CD4-positive, alpha-beta memory T cell (primary cell): ENCODE measurements at places on chromosomes 11 and 22. TPM values are rescaled to one million over a fixed set of nuclear protein-coding genes. Genes with fewer than 3 reads are reported as not detected.

- no peak for DNase-seq
These were observed 18.5 kb downstream of the BLID start for GRCh38 chr11:122097419-122098001.

- DNase-seq, result no peak
These were observed 120.1 kb downstream of the MRTFA start for GRCh38 chr22:40516416-40516815.

- DNase-seq, result no peak
These were observed 42.1 kb downstream of the PACSIN2 start for GRCh38 chr22:42972649-42973535.

DNA sequence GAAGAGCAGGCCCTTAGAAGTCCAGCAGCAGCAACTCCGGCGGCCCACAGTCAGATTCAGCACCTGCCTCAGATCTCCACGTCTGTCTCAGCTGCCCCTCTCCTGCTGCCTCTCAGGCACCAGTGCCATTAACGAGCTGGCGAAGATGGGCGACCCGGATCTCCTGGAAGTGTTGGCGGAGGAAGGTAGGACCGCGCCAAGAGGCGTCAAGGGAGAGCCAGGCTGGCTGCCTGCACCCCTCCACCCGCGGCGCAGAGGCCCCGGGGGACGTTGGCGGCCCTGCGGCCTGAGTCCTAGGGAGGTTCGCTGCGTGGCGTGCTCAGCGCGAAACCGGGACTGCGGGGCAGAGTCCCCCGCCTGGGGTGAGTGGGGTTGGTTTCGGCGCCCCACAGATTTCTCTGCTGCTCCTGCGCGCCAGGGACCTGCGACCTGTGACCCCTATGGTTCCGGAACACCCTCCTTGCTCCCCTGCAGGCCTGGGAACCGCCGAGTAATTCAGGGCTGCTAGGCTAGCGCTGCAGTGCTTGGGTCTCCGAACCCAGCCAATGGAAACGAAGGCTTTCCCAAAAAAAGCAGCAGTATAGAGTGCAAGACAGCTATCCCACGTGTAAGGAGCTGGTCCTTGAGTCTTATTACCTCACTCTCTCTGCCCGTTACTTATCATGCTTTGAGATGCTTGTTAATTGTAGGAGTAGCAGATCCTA is 615 bp downstream of the ANO5 start:
- DNase-seq, result no peak

DNA sequence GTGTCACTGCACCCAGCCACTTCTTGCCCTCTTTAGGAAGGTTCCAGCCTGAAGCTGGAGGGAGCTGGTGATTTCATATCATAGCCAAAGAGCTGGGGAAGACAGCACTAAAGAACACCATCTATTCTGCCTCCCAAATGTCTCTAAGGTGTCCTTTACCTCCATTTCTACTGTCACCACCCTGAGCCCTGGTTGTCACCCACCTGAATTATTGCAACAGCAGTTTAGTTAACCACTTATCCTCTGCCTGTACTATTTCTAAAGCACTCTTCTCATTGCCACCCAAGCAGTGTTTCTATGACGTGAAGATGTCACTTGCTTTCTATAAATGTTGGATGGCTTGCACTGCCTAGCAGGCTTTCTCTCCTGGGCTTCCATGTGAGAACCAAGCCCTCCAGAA is 69.4 kb upstream of the EED start:
- DNase-seq, result no peak

DNA sequence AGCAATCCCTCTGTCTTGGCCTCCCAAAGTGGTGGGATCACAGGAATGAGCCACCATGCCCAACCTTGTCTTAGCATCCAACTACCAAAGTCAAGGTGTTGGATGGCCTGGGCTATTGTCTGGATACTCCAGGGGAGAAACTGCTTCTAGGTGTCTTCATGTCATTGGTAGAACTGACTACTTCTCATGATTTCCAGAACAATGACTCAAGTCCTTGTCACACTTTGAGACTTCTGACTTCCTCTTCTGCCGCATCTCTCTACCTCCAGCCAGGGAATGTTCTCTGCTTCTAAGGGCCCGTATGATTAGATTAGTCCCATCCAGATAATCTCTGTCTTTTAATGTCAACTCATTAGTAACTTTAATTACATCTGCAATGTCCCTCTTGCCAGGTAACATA is 30.6 kb downstream of the APOL6 start:
- DNase-seq, result no peak

- DNase-seq, result no peak
These were observed 418.6 kb downstream of the FAM181B start for GRCh38 chr11:82315093-82315492.

DNA sequence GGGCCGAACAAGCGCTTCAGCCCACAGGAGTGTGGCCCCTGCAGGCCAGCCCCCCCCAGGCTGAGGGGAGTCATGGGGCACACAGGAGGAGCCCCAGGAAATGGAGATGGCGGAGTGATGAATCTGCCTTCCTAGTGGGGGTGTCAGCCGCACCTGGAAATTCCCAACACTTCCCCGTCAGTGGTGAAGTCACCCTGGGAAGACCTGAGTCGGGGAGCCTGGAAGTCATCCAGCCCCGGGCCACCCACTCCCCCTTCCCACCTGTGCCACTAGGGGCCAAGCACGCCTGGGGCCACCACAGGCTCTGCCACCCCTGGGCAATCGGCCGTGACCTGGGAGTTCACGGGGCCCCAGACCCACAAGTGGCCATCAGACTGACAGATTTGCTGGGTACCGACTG is 12.6 kb downstream of the WNT7B start:
- DNase-seq, result no peak

DNA sequence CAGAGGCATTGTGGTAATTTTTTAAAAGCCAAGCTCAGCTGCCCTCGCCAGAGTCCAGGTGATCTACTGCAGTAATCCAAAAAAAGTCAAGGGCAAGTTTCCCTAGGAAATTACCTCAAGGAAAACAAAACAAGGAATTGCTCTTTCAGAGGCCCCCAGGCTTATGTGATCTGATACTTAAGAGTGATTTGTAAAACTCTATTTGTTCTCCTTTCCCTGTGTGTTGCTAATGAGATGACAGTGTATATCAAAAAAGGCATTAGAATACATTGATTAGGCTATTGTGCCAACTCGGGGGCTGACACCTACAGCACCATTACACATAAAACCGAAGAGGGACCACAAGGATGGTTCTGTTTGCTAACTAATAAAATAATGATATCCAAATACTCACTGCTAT is 44.5 kb upstream of the CHRM4 start:
- DNase-seq, result no peak

- DNase-seq, result no peak
These were observed 204.2 kb downstream of the AASDHPPT start for GRCh38 chr11:106281455-106282173.

- DNase-seq, result no peak
These were observed 18.6 kb downstream of the TREH start for GRCh38 chr11:118660681-118661424.

DNA sequence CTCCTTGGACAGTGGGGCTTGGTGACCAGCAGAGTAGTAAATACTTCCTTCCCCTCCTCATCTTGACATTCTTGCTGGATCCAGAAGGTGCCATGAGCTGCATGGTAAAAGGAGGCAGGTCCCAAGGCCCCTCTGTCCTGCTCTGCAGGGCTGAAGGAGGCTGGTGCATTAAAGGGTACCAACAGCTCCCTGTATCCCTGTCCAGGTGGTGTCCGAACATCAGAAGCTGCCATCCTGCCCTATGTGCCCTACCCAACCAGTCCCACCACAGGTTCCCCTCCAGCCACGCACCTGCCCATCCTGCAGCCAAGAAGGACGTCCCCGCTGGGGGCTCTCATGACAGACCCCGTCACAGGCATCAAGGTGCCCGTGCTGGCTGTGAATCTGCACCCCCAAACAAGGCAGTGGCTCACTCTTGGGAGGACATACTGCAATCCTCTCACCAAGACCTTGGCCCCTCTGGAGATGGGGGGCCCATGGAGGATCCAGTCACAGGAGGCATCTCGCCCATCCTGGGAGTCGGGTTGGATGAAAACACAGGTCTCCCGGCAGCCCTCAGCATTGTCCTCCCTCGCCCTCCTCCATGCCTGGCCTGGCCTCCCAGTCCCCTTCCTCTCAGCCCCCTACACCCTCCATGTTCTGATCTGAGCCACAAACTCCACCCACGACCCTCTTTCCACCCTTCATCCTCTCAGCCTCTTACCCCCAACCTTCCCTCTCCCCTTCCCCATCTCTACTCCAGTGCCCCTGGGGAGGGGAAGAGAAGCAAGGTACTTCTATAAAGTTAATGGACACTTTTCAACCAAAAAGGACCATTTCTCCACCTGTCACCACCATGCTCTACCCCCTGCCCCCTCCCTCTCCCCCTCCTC is 55.1 kb downstream of the BTG4 start:
- no peak for DNase-seq

- DNase-seq, result no peak
These were observed 29.4 kb upstream of the PACSIN2 start for GRCh38 chr22:43044290-43044712.

DNA sequence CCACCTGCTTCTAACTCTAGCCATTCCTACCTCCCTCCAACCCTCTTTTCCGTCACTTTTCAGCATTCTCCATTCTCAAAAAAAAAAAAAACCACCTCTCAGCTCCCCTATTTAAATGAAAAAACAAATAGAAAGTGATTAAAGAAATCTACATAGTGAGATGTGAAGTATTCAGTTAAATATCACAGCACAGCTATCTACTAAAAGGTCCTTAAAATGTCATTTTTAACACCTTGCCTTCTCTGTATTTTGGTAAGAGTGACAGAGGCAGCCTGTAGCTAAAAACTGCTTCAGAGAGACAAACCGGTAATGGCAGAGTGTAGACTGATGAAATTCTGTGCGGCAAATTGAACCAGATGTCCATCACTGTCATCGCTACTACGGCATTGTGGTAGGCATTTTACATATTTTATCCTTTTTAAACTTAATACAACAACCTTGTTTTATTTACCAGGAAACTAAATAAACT is 346 bp upstream of the ALG9 start:
- DNase-seq, result no peak

DNA sequence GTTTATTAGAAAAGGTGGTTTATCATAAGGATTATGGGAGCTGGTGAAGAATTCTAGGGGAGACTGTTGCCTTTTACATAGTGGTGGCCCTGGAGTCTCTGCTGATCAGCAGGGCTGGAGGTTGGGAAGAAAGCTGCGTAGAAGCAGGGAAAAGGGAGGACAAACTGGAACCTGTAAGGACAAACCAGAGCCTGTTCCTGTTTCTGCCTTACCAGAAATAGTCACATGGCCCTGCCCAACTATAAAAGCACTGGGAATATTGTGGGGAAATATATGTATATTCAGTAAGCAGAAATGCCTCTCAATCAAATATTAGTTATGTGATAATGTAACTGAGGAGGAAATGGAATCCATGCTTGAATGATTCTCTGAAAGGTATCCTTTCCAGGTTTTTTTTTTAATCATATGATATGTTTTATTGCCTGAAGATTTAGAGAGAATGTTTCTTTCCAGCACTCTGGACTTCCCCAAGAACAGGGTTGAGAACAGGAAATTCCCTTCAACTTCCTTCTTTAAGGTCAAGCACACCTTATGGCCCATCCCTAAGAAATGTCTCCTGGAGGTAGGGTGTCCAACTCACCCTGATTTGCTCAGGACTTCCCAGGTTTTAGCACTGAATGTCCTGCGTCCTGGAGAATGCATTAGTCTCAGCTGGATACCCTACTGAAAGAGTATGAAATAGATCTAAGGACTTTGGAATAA is 33.9 kb upstream of the SCUBE2 start:
- DNase-seq, result no peak

DNA sequence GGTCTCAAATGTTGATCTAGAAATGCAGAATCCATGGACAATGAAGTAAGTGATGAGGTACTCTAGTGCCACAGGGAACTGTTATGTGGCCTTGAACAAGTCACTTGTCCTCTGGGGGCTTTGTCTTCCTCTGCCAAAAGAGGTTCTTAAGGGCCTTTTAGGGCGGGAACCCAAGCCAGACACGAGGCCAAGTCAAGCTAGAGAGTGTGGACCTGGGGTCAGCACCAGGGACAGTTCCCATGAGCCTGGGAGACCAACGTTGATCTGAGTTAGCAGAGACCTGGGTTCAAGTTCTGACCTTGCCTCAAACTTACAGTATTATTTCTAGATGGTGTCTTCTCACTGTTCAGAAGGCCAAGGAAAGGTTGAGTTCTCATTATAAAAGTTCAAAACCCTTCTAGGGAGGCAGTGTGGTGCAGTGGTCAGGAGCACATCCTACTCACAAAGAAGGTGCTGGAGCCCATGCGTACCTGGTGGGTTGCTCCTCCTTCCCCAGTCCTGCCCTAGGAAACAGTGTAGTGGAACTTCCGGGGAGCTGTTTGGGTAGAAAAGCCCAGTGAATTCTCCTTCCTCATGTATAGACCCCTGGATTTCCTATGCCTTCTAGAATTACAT is 121.5 kb downstream of the CHST1 start:
- no peak for DNase-seq

GRCh38 chr11:59283825-59284772 is 71.4 kb upstream of the MPEG1 start:
- DNase-seq, result peak; percentile 64

DNA sequence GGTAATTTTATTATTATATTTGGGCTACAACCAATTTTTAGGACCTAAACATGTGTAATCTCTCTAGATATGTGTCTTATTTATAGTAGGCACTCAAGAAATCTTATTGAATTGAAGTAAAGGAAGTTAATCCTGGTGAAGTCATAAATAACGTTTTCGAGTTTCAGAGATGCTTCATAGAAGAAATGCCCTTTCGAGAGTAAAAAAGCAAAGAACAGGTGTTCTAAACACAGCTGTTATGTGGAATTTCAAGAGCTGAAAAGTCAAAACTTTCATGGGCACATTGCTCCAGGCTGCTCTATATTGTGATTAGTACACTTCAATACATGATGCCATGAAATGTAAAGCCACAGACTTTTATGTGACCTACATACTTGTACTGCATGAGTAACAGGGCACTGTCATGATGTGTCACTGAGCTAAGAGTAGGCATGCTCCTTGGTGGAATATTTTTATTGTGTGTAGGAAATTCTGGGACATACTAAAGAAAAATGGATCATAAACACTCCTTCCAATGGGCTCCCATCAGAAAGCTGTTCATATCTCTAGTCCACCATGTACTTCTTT is 7.2 kb upstream of the ELMOD1 start:
- no peak for DNase-seq

DNA sequence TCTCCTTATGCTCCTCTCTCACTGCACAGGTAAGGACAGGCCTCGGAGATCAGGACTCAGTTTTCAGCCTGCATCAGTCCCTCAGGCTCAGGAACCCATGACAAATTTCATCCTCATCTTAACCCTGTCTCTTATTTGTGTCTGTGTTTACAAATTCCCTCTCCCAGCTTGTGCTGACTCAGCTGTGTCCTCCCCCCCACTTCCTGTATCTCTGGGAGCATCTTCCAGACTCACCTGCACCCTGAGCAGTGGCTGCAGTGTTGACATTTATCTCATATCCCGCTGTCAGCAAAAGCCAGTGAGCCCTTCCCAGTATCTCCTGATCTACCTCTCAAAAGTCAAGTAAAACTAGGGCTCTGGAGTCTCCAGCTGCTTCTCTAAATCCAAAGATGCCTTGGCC is 65.6 kb upstream of the VPREB1 start:
- no peak for DNase-seq

GNAZ gene
- 0.36 TPM for total RNA-seq

RNASEH2C gene
- 69.1 TPM for total RNA-seq

KCNK4 gene
- total RNA-seq, result not detected

FZD4 gene
- total RNA-seq, result 0.06 TPM

PHOX2A gene
- not detected for total RNA-seq

OR2AG2 gene
- not detected for total RNA-seq

MRGPRF gene
- not detected for total RNA-seq

PRSS23 gene
- total RNA-seq, result not detected

MS4A6E gene
- total RNA-seq, result not detected

MRGPRX4 gene
- total RNA-seq, result not detected

C11orf97 gene
- total RNA-seq, result not detected
